Upper lobe of left lung (tissue), 6 donors: ENCODE measurements at places on chromosomes 16 and 17.
A peak's percentile ranks its signal among the peaks of the same experiment; 100 is the strongest.

DNA sequence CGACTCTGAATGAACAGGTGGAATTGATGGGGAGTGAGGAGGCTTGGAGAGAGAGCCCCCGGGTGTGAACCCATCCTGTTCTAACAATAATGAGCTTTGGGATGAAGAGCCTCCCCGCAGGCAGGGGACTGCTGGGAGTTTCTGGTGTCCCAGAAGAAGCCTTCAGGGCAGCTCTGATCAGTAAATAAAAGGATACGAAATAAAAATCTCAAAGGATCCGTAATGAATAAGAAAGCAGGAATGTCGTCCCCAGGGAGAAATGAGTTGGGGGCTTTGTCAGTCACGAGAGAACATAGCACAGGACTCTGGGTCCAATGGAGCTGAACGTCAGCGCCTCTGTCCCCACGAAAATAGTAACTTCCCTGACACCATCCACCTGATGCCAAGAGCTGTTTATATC is 113.4 kb downstream of the PITPNC1 start:
- DNase-seq: no peak
- no peak overlapping the region for H3K4me3 ChIP-seq
- peaks cover 19% of the 10 kb centered on the region for H3K4me1 ChIP-seq
- no peaks in the 10 kb centered on the region for H3K27me3 ChIP-seq
- H3K27ac ChIP-seq: peak overlapping the region; percentile 52

DNA sequence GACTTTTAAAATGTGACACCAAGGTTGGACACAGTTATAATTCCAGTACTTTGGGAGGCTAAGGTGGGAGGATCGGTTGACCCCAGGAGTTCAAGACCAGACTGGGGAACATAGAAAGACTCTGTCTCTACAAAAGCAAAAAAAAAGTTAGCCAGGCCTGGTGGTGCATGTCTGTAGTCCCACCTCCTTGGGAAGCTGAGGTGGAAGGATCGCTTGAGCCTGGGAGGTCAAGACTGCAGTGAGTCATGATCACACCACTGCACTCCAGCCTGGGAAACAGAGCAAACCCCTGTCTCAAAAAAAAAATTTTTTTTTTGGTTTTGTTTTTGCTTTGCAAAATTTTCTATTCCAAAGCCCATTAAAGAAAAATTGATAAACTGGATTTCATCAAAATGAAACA is 281.4 kb downstream of the BCAS3 start:
- no peaks in the 10 kb centered on the region for H3K27me3 ChIP-seq
- H3K36me3 ChIP-seq: no peaks in the 10 kb centered on the region
- no peaks in the 10 kb centered on the region for H3K4me1 ChIP-seq
- H3K4me3 ChIP-seq: no peak overlapping the region

- no peak overlapping the region for H3K27ac ChIP-seq
- no peak for DNase-seq
- no peaks in the 10 kb centered on the region for H3K36me3 ChIP-seq
- H3K27me3 ChIP-seq: no peaks in the 10 kb centered on the region
Measured at GRCh38 chr17:10309003-10309974, 63.5 kb downstream of the MYH13 start.

DNA sequence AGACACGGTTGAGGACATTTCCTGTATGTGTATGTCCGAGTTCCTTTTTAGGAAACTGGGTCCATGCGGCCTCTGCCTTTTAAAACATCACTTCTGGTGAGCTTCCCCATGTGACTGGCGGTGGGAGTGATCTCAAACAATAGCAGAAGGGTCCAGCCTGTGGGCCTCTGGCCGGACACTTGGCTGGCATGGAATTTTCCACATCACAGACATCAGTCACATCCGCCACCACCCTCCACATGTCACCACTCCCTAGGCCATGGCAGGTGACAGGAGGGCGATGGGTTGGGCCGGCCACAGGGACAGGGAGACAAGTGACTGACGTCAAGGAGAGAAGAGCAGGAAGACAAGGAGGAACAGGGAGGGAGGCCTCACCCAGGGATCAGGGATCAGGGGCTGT is 83.7 kb downstream of the DNAH17 start:
- no peaks in the 10 kb centered on the region for H3K27me3 ChIP-seq
- no peak overlapping the region for H3K4me3 ChIP-seq
- H3K4me1 ChIP-seq: peaks cover 3% of the 10 kb centered on the region

DNA sequence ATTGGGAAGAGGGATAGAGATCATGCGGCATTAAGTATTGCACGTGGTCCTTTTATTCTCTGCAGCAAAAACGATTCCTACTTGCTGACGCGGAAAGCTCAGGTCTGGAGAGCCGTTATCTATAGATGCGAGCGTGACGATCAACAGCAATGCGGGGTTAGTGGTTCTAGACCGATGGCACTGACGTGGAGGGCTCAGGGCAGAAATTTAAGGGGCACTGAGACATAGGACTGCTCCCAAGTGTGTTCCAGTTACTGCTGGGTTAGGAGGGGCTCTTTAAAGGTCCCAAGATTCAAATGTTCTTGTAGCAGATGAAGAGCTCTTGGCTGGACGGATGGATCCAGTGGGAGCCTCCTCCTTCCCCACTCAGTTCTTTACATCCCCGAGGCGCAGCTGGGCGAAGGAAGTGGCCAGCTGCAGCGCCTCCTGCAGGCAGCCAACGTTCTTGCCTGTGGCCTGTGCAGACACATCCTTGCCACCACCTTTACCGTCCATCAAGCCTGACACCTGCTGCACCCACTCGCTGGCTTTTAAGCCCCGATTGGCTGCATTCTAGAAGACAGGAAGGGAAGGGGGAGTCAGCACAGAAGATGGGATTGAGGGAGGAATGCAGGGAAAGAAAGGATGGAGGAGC is 732 bp upstream of the EXOSC6 start:
- peak overlapping the region; percentile 89 for H3K27ac ChIP-seq
- H3K36me3 ChIP-seq: peaks cover 56% of the 10 kb centered on the region
- DNase-seq: no peak
- H3K4me3 ChIP-seq: no peak overlapping the region
- H3K27me3 ChIP-seq: no peaks in the 10 kb centered on the region
- peaks cover 24% of the 10 kb centered on the region for H3K4me1 ChIP-seq

- H3K27ac ChIP-seq: peak overlapping the region; percentile 99
Measured at GRCh38 chr17:7219229-7219811, 316 bp downstream of the DLG4 start.

DNA sequence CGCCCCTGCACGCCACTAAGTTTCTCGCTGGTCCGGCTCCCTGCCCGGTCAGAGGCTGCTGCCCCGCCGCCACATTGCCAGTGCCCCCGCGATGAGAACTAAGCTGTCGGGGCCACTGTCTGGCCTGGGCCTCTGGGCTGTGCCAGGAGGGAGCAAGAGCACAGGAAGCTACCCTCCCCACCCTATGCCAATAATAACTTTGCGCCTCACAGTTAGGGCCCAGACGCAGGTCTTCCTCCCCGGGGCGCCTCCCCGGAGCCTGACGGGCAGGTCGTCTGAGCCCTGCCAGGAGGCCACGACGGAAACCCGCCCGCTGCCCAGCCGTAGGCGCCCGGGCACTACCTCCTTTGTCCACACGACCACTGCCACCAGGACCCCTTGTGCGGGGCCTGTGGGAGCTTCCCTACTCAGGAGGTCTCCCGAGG is 1.5 kb downstream of the ZFPM1 start:
- no peaks in the 10 kb centered on the region for H3K27me3 ChIP-seq
- H3K4me1 ChIP-seq: peaks cover 42% of the 10 kb centered on the region
- no peaks in the 10 kb centered on the region for H3K36me3 ChIP-seq

GRCh38 chr17:64968652-64969501 is 49.6 kb upstream of the LRRC37A3 start:
- H3K36me3 ChIP-seq: no peaks in the 10 kb centered on the region
- H3K27me3 ChIP-seq: no peaks in the 10 kb centered on the region
- peaks cover 4% of the 10 kb centered on the region for H3K4me1 ChIP-seq
- no peak overlapping the region for H3K27ac ChIP-seq
- DNase-seq: no peak
- no peak overlapping the region for H3K4me3 ChIP-seq

GRCh38 chr16:57998486-57998885 is 2.0 kb downstream of the ZNF319 start:
- H3K36me3 ChIP-seq: peaks cover 54% of the 10 kb centered on the region
- no peak overlapping the region for H3K4me3 ChIP-seq
- H3K27ac ChIP-seq: peak overlapping the region; percentile 91
- H3K27me3 ChIP-seq: no peaks in the 10 kb centered on the region
- peak; percentile 87 for DNase-seq

DNA sequence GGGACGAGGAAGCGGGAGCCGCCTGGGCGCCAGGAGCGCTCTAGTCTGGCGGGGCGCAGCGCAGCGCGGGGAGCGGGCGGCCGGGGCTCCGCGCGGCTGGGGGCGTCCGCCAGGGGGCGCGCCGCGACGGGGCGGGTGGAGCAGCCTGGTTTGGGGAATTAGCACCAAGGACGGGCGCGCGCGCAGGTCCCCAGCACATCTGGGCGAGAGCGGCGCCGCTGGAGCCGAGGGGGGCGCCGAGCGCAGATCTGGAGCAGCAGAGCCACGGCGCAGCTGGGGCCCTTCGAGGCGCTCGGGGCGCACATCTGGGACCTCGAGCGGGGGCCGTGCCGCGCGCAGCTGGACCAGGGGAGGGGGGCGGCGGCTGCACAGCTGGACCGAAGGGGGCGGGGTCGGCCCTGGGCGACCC is at the start of gene NXPH3:
Gene NXPH3, plus strand, starts transcription at position 193 of the 409 bp plus-strand sequence. CDS start 349 bp downstream, outside the sequence.
- peaks cover 46% of the 10 kb centered on the region for H3K4me1 ChIP-seq
- peak within 1 kb of the TSS; percentile 67 for H3K4me3 ChIP-seq
- no peaks in the 10 kb centered on the region for H3K27me3 ChIP-seq
- H3K36me3 ChIP-seq: no peaks in the 10 kb centered on the region

- H3K27me3 ChIP-seq: no peaks in the 10 kb centered on the region
- H3K27ac ChIP-seq: peak overlapping the region; percentile 83
- peaks cover 28% of the 10 kb centered on the region for H3K4me1 ChIP-seq
- H3K36me3 ChIP-seq: peaks cover 27% of the 10 kb centered on the region
Measured at GRCh38 chr16:379961-380761, 1.6 kb downstream of the PGAP6 start.

GRCh38 chr16:81442916-81443687 is 1.5 kb upstream of the CMIP start:
- H3K4me3 ChIP-seq: no peak overlapping the region
- no peaks in the 10 kb centered on the region for H3K27me3 ChIP-seq
- peaks cover 28% of the 10 kb centered on the region for H3K4me1 ChIP-seq
- DNase-seq: no peak
- H3K27ac ChIP-seq: peak overlapping the region; percentile 87

DNA sequence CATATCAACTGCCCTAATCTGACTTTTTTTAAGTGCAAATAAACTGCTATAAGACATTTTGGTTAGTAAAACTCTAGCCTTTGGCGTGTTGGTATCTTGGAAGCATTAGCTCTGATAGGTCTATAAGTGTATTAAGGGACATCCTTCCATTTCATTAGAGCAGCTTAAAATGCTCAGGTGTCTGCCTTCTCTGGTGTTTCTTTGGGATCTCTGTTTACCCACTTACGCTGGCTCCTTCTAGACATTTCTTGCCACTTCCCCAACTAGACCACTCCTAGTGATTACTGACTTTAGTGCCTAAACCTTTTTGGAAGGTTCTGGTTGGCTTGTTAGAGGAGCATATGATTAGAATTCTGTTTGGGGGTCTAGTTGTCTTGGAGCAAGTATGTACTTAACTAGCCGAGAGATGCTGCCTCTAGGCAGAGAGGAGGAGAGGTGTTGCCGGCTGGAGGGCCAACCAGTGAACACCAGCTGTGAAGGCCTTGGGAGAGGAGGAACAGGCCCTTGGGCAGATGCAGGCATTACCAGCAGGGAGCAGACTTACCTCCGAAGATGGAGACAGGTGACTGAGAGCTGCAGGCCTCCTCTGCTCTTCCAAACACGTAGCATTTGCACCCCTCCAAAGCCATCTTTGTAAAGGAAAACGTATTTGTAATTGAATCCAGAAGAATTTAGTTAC is 15.2 kb upstream of the CLEC18C start:
- H3K4me1 ChIP-seq: no peaks in the 10 kb centered on the region
- H3K36me3 ChIP-seq: peaks cover 85% of the 10 kb centered on the region
- no peak for DNase-seq

DNA sequence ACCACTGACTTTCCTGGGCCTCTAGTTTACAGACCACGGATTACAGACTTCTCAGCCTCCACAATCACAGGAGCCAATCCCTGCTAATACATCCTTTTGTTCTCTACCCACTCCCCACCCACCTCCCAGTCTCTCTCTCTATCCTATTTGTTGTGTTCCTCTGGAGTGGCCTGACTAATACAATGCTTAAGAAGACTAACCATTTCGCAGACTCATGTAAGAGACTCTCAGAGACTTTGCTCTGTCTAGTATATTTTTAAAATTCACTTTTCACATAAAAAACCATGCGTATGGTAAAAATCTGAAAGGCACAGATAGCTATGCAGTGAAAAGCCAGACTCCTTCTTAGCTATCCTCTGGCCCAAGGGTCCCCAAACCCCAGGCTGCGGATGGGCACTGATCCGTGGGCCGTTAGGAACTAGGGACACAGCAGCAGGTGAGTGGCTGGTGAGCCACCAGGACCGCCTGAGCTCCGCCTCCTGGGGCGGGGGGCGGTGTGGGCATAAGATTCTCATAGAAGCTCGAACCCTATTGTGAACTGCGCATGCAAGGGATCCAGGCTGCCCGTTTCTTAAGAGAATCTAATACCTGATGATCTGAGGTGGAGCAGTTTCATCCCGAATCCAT is 7.6 kb downstream of the PIK3R6 start:
- no peak overlapping the region for H3K4me3 ChIP-seq
- DNase-seq: no peak
- H3K4me1 ChIP-seq: peaks cover 6% of the 10 kb centered on the region
- no peaks in the 10 kb centered on the region for H3K27me3 ChIP-seq

- H3K36me3 ChIP-seq: no peaks in the 10 kb centered on the region
- no peak overlapping the region for H3K27ac ChIP-seq
- no peak for DNase-seq
- peaks cover 24% of the 10 kb centered on the region for H3K4me1 ChIP-seq
Measured at GRCh38 chr17:32495359-32496231, 8.8 kb downstream of the CDK5R1 start.

- H3K27me3 ChIP-seq: no peaks in the 10 kb centered on the region
- peak; percentile 70 for DNase-seq
- no peaks in the 10 kb centered on the region for H3K4me1 ChIP-seq
- no peaks in the 10 kb centered on the region for H3K36me3 ChIP-seq
- no peak overlapping the region for H3K27ac ChIP-seq
- no peak overlapping the region for H3K4me3 ChIP-seq
Measured at GRCh38 chr17:66737524-66737923, 97.4 kb upstream of the CACNG5 start.

DNA sequence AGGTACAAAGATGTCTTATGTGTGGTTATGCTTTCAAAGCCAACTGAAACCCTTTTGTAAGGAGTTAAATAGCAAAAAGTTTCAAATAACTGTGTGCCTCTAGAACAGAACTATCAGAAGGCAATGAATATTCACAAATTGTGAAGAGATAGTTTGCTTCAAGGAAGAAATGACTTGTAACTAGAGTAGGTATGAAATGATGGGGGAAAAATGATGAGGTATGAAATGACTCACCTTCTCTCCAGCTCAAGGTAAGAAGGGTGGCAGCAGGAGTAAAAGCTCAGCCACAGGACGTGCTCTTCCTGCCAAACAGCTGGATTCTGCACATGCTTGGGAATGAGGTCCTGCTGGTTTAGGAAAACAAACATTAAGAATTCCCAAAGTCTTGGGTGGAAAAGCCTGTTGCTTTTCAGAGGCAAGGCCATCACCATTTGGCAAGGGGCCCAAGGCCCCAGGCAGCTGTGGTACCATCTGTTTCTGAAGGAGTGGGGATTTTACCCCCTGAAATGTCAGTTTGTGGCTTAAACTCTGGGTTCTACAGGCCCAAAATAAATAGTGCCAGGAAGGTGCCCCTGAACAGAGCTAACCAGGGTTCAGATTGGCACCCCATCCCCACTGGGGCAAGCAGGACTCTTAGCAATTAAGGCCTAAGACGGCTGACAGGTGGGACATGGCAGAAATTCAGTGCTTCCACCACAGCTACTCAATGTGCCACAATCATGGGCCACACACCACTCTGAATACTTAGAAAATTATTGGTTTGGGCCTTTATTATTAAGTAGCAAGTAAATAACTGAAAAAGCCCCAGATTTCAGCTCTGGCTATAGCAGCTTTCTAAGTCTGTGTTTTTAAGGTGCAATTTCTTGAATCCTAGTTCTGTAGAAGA is 13.3 kb downstream of the HERPUD1 start:
- H3K27me3 ChIP-seq: no peaks in the 10 kb centered on the region
- no peak overlapping the region for H3K4me3 ChIP-seq
- peaks cover 53% of the 10 kb centered on the region for H3K36me3 ChIP-seq
